NCI-H69 (cell line): ENCODE measurements at places on chromosomes 4 and X.
A peak's percentile ranks its signal among the peaks of the same experiment; 100 is the strongest.

- DNase-seq: no peak
Observed at GRCh38 chrX:33415459-33415858, 204.1 kb upstream of the DMD start.

GRCh38 chr4:145731028-145731427 lies 51.1 kb downstream of the C4orf51 start:
- peak; percentile 91 for DNase-seq

- DNase-seq: no peak
Observed at GRCh38 chr4:39050590-39050989, 11.4 kb upstream of the KLHL5 start.

- peak; percentile 6 for DNase-seq
Observed at GRCh38 chr4:8303485-8304281, 34.1 kb downstream of the HTRA3 start.

- no peak for DNase-seq
Observed at GRCh38 chr4:184475498-184475897, 1.1 kb upstream of the IRF2 start.

- no peak for DNase-seq
Observed at GRCh38 chrX:46140272-46140671, 404.9 kb downstream of the ZNF674 start.

GRCh38 chr4:76987153-76987591 lies 37.6 kb downstream of the SEPTIN11 start:
- no peak for DNase-seq

DNA sequence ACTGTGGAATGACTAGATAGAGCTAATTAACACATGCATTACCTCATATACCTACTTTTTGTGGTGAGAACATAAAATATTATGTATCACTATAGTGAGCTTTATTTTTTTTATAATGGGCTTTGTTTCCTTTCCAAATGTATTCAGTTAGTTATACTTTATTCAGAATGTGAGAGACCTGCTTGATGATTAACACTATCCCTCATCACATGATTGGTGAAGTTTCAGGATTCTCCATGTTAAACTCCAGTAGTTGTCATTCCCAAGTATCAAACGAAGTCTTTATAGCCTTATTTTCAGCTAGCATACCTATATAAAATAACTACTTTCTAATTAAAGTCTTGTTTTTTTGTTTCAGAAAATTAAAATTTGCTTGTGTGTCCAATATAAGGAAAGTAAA lies 8.8 kb downstream of the ZXDA start:
- no peak for DNase-seq

DNA sequence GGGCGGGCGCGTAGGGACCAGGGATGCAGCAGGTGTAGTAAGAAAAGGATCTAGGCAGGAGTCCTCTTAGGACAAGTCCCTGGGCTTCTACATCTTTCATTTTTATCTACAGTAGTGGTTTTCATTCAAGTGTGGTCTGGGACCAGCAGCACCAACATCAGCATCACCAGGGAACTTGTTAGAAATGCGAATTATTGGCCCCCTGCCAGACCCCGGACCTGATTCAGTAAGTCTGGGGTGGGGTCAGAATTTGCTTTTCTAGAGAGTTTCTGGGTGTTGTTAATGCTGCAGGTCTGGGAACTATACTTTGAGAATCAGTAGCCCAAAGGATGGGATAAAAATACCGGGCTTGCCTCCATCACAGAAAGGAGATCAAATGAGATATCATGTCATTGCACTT lies 1.3 kb upstream of the PCYT1B start:
- peak; percentile 11 for DNase-seq

DNA sequence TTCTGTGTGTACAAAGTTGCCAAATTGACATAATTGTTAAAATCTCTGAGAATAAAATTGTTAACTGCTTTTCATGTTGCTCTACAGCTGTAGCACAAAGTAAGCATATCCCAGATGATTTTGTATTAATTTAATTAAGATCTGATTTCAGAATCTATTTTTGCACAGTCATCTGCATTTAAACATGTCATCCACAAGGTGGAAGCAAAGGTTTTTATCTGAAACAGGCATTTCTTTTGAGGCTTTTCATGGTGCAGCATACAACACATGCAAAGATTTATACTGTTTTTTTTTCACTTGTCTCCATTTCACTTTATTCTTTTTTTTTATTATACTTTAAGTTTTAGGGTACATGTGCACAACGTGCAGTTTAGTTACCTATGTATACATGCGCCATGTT lies 51.2 kb downstream of the GC start:
- no peak for DNase-seq

- no peak for DNase-seq
Observed at GRCh38 chr4:57374866-57375595, 264.8 kb upstream of the IGFBP7 start.

DNA sequence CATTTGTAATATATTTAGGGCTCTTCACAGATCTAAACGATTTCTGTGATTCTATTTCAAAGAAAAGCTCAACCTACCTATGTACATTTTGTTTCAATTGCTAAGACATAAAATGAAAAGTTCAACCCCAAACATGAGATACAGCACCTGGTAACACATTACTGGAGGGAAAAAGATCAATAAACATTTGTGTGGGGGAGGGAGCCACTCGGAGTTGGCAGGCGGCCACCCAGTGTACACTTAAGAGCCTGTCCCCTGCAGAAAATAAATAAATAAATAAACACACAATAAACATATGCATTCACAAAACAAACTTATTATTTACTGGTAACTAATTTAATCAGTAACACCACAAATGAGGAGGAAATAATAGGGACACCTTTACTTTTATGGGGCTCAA lies 19.3 kb downstream of the PRSS48 start:
- no peak for DNase-seq

- DNase-seq: no peak
Observed at GRCh38 chrX:79153348-79153747, 8.9 kb downstream of the GPR174 start.

- DNase-seq: no peak
Observed at GRCh38 chrX:54991706-54992105, 2.3 kb downstream of the PFKFB1 start.

DNA sequence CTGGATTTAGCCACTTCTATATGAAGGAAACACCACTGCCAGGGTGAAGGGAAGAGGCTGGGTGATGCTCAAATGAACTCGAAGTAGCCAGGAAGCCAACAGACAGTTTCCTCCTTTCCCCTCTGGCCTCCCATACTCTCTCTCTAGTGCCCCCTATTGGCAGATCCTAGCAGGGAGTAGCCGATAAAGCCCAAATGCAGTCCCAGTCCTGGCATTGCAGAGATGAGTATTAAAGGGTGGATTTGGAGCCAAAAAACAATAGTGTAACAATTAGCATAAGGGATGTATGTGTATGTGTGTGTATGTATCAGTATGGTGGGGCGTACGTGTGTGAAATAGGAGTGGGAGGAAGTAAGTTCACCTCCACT lies 213.8 kb upstream of the LDB2 start:
- peak; percentile 0 for DNase-seq

DNA sequence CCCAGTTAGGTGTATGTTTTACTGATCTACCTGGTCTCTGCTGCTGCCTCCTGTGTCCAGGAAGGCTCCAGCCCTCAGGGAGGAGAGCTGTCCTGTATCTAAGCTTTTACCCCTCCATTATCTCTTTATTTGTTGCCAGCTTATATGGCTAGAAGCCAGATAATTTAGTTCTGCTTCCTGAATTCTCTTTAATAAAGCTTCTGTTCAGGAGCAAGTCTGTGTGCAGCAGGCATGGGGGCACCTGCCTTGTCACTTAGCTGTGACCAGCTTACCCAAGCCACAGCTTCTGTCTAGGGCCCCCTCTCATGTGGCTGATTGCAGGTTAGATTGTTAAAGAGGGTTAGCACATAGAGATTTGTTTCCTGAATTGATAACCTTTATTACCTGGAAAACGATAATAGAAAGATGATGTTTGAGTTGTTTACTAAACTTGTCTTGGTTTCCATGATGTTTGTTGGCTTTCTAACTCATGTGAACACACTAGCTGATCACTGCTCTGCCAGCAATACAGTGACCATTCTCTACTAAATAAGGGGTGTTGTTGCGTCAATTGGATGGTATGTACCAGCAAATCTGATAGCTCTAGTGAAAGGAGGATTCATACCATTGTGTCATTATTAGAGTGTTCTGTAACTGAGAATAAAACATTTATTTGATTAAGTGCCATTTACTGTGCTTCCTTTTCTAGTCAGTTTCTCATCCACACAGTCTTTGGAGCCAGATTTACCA lies 189.8 kb upstream of the ANK2 start:
- peak; percentile 89 for DNase-seq
